ENCODE measurements at places on chromosomes 1 and 21.
A peak's percentile ranks its signal among the peaks of the same experiment; 100 is the strongest.

GRCh38 chr21:27771938-27772483 is 805.1 kb upstream of the ADAMTS5 start:
- no peak for DNase-seq

DNA sequence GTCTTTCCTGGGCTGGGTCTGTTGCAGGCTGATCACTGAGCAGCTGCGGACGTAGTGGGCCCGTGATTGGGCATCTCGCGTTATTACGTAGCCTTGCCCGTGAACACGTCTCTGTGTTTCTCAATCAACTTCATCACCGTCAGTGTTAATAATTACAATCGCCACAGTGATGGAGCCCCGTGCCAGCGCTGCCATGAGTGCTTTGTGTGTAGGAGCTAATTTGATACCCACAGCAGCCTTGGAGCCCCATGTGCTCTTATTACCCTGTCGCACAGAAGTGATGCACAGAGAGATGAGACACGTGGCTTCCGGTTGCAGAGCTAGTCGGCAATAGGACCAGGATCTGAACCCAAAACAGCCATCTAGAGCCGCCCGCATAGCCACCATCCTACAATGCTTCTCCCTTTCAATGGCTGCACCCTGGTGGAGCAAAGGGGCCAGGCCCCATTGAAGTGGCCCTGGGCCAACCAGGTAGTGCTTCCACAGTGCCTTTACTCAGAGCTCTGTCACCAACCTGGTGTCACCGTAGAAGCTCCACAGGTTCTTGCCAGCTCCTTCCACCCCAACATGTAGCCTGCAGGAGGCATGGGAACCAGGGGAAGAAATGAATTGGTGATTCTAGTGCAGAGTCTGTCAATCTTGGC is 398.5 kb upstream of the VAMP3 start:
- no peak for DNase-seq

DNA sequence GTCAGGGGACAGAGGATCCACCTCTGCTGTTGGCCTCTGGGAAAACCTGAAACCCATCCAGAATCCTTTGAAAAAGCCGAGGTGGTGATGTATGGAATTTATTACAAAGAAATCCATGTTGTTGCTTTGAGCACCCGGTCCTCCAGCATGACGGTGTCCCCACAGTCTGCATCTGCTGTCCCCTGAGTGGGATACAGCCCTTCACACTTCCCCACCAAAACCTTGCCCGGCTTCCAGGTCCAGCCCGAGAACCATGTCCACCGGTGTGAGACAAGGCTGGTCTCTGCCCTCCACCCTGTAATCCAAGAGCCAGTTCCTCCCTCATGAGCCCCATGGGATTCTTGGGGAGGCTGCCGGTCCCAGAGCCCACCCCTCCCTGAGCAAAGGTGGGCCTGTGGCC is 70.5 kb downstream of the STUM start:
- DNase-seq = no peak

GRCh38 chr21:35602811-35603362 is 457.4 kb downstream of the SETD4 start:
- DNase-seq = no peak

DNA sequence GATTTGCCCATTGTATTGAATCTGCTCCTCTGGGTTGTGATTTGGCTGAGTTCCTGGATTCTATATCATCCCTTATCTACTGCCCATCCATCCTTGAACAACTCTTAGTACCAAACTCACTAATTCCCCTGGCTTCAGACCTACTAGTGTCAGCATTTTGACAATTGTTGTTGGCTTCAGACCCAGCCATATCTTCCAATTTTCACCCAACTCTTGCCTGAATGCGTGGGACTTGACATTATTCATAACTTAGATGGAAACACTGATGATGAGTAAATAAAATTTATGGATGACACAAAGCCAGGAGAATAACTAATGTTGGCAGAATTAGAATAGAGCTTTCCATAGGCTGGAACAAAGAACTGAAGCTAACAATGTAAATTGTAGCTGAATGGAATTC is 27.3 kb upstream of the EDEM3 start:
- DNase-seq = no peak

DNA sequence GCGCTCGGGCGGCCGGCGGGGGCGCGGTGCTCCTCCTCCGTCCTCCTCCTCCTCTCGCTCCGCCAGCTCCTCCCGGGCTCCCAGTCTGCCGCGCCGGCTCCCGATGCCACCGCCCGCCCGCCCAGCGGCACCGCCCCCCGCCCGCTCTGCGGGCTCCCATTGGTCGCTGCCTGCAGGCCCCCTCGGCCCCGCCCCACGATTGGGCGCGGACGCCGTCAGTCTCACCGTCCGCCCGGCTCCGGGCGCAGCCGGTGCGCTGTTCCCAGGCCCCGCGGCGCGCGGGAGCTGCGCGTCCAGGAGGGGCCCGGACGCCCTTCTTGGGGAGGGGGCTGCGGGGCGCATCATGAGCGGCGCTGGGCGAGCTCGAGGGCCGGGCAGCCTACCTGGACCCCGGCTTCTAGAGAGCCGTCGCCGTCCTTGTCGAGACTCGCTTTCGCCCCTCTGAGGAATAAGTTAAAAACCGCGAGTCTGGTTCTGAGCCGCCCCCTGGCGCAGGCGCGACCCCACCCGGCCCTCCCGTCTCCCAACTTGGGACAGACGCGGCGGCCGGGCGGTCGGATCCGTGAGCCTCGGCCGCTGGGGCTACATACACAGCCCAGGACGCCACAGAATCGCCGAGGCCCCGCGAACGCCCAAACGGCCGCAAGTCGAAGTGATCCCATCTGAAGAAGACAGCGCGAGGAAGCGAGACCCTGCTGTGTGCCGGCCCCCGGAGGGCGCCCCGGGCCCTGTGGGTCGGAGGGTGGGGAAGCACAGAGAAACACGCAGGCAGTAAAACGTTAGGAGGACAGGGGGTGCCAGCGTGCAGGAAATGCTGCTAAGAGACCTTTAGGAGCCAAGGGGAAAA is at the start of gene SIPA1L2:
TSS of gene SIPA1L2 (minus strand) at position 87 of the 847 bp plus-strand sequence. CDS start 114,794 bp downstream, outside the sequence.
- DNase-seq = peak; percentile 95

- no peak for DNase-seq
Observed at GRCh38 chr1:116299248-116299647, 73.8 kb upstream of the ATP1A1 start.

DNA sequence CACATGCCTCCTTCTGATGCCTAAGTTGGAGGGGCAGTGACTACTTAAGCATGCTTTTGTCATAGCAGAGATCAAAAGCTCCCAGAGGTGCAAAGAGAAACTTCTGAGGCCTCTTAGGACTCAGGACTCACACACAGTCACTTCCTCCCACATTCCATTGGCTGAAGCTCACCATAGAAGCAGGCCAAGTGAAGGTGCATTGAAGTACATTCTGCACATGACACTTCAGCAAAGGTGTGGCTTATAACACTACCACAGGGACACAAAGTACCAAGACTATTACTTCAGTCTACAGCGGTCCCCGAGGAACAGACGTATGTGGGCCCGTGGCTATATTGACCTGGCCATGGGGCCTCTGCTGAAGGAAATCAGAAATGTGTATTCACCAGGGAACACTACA is 2.5 kb upstream of the POGK start:
- DNase-seq = no peak

DNA sequence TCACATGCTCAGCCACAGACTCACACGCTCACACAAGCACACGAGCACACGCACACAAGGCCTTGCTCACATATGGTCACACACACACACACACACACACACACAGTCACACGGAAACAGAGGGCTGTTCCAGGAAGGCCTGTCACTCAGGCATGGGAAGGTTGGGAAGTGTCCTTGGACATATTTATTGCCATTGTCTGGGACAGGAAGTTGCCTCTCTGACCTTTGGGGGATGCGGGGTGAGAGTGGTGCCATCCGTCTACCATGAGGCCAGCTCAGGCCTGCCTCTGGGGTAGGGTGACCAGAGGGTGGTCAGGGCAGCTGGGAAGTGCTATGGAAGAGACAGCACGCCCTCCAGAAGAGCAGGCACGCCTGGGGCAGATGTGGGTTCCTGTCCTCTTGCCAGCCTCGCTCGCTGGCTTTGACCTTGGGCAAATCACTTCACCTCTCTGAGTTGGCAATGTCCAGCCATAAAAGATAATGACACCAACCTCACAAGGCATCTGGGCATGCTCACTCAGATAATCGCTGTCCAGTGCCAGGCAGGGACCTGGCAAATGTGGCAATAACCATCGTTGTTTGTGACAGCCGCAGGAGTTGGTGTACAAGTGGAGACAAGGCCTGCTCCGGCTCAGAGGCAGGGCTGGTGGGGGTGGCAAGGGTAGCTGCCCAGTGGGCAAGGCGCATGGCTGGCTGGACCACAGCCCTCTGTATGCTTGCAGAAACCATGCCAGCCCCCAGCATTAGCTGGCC is 8.0 kb upstream of the GUCA2A start:
- no peak for DNase-seq

- no peak for DNase-seq
Observed at GRCh38 chr1:145889722-145890121, 4.1 kb upstream of the ANKRD35 start.

DNA sequence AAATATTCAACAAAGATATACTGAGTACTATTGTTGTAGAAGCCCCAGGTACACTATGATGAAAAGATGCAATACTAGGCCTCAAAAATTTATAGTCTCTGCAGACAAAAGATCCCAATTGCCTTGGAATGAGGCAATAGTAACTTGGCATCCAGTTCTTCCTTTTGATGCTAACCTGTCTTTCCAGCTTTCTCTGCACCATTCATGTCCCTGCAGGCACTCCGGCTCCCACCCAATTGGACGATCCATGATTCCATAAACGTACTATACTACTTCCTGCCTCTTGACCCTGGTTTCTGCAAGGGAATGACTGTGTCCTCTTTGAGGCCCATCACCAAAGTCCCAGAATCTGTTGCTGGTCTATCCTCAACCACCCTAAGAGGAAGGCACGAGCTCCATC is 8.0 kb upstream of the TAGLN2 start:
- DNase-seq = no peak

DNA sequence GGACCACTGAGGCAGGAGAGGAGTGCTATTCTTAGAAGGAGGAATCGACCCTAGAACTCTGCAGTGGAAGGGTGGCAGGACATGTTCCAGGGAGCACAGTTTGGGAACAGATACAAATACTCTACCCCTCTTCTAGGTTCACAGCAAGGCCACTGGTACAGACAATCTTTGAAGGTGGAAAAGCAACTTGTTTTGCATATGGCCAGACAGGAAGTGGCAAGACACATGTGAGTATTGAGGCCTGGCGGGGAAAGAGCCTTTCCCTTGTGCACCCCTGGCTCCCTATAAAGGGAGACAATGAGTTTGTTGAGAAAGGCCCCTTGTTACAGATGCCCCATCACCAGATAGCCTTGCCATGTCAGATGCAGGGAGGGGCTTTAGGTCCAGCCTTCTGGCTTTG is 17.8 kb downstream of the KIF2C start:
- no peak for DNase-seq

GRCh38 chr1:23555986-23556634 is 3.2 kb downstream of the ID3 start:
- peak; percentile 44 for DNase-seq

GRCh38 chr1:64291931-64292330 is 88.5 kb downstream of the UBE2U start:
- no peak for DNase-seq

DNA sequence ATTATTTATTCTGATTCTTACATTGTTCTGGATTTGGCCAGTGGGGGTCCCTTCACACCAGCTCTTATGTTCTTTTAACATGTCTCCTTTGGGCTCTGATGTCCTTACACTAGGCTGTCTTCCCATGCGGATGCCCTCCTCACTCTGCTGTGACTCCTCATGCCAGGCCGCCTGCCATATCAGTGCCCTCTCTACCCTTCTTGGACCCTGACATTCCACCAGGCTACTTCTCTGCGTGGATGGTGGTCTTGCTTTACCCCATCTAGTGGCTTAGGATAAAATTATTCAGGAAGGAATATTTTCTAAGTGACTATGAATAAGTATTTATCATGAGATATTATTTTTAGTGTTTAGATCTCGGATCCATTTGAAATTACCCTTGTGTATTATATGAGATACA is 21.2 kb downstream of the ATF6 start:
- DNase-seq = no peak

- no peak for DNase-seq
Observed at GRCh38 chr1:168792142-168792541, 63.1 kb upstream of the DPT start.

DNA sequence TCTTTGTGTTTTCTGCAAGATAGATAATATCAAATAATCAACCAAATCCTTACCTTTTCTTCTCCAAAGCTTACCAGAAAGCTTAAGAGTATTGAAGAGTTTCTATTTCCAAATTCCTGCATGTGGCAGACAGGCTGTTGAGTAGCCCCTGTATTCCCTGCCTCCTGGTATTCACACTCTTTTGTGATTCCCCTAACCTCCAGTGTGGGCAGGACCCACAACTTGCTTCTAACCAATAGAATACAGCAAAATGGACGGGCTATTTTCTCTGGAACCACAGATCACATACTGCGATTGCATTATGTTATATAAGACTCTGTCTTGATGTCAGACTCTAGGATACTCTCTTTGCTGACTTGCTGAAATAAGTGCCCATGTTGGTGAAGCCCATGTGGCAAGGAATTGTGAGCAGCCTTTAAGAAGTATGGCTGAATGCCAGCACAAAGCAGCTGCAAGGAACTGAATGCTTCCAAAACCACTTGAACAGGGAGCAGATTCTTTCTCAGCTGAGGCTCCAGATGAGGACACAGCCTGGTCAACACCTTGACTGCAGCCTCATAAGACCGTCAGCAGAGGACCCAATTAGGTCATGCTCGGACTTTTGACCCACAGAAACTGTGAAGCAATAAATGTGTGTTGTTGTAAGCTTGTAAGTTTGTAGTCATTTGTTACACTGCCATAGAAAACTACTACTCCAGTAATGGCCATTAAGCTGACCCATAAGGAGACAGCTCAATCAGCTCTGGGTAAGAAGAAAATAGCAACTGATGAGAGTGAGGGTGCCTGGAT is 47.9 kb upstream of the PLXNA2 start:
- DNase-seq = no peak

DNA sequence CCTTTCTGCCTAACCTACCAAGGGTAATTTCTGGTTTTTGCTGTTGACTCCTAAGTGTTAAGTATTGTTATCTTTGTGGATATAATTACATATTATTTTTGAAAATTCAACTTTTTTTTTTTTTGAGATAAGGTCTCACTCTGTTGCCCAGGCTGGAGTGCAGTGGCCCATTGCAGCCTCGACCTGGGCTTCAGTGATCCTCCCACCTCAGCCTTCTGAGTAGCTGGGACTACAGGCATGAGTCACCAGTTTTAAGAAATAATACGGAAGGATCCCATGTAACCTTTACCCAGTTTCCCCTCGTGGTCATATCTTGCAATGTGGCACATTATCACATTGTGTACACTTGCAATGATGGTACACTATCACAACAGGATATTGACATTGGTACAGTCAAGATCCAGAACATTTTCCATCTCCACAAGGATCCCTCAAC is 3.1 kb downstream of the CHD1L start:
- DNase-seq = no peak

DNA sequence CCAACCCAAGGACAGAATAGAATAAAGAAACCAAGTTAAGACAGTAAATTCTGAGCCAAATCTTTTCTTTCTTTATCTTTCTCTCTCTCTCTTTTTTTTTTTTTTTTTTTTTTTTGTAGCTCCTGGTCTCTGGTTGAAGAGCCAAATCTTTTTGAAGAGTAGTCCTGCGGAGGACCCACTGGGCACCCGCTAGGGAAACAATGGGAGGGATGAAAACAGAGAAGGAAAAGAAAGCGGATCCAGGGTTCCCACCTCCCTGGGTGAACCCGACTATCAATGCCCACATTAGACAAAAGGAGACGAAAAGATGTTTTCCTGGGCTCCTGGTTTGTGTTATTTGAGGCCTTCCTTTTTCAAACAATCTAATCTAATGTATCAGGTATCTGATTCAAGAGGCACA is 49.8 kb upstream of the FBXO28 start:
- no peak for DNase-seq
